T1000 (cell line): ENCODE measurements at places on chromosomes 5 and 9.

DNA sequence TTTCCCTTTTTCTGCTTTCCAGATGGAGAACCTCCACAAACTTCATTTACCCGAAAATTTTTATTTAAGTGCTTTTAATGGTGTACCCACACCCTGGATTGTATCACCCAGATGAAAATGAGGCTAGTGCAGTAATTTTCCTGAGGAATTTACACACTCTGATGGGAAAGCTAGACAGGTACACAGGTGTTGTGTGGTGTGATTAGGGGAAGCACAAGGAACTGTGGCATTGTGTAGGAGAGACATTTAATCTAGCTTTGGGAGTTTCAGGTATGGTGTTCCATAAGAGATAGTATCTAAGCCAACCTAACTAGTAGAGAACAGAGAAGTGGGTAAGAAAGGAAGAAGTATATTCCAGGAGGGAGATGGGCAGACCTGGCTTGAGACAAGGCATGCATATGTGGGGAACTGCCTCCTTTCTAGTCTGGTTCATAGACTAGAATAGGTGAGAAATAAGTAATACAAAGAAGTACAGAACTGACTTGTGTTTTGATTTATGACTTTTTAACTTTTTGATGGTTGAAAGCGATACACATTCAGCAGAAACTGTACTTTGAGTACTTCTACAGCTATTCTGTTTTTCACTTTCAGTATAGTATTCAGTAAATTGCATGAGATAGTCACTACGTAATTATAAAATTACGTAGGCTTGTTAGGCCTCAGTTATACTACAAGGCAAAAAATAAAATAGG is 22.9 kb upstream of the ROPN1L start:
- DNase-seq: no peak

DNA sequence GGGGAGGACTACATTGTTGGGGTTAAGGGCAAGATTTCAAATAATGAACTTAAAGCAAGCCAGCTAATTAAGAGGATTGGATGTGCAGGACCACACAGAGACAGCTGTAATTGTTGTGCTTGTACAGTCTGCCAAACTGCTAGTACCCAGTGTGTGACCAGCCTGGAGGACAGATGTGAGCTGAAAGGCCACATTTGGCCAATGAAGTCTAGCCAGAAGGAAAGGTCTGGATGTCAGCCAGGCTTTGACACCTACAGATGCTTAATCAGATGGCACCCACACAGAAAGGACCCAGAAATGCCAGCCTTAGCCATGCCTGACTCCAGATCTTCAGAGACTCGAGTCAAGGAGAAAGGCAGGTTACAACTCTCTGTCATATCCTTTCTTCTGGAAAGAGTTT is 491.1 kb downstream of the KIF4B start:
- DNase-seq: no peak

GRCh38 chr5:159444441-159445082 is 114.3 kb upstream of the IL12B start:
- no peak for DNase-seq

- DNase-seq: no peak
Observed at GRCh38 chr5:74257645-74258313, 382.7 kb downstream of the ENC1 start.

GRCh38 chr5:9057406-9058000 is 488.4 kb downstream of the SEMA5A start:
- DNase-seq: no peak

DNA sequence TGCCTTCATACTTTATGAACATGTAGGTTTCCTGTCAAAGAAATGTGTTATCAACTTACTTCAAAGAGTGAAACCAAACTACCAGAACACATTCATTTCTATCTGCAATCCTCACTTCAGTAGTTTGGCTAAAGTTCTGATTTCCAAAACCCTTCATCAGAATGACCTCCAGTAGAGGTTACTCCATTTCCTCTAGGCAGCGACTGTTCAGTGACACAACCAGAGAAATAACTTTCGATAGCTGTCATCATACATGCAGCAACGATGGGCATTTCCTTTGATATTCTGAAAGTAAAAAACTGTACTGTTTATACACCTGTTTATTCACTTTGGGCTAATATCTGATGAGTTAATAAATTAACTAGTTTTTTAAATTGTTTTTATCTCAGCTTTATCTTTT is 532.5 kb upstream of the IZUMO3 start:
- no peak for DNase-seq

DNA sequence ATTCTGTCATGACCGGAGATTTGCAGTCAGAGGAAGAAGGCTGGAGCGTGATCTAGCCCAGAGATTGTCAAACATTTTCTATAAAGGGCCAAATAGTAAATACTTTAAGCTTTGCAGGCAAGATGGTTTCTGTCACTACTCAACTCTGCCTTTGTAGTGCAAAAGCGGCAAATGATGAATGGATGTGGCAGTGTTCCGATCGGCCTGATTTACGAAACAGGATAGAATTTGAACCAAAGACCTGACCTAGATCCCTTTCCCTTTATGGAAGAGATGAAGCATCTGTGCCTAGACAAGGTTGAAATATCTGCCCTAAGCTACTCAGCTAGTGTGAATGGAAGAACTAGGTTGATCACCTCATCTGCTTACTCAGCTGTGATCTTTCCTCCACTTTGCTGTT is 209.5 kb downstream of the YTHDC2 start:
- DNase-seq: no peak

GRCh38 chr5:140558542-140558941 is 1.3 kb upstream of the SRA1 start:
- no peak for DNase-seq

DNA sequence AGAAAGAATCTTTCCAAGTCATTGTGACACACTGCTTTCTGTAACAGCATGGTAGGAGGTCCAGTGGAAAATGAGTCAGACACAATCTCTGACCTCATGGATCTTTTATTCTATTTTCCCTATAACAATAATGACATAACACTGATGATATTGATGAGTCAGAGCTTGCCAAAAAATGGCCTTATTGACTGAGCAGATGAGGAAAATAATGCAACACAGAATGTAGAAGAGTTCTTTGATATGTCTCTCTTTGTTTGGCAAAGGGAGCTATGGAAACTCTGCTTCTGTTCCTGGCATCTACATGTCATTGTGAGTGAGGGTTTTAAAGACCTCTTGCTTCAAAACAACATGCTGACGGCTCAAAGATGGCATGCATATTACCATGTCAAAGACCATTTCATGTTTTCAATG is 443.1 kb upstream of the ZNF608 start:
- no peak for DNase-seq

DNA sequence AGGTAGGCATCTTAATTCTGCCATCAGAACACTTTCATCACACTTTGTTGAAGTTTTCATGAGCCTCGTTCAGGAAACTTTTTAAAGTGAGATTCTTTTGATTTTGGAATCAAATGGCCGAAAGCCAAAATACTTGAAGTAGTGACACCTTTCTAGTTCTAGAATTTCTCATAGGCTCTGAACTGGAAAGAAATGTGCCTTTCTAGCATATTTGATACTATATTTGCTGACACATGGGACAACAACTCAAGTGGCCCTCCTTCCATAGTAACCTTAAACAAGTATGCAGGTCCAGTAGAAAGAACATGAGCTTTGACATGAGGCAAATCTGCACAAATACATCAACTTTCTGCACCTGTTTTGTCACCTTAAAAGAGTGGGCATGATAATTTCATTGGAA is 22.0 kb upstream of the DMRTA1 start:
- DNase-seq: no peak
